ENCODE measurements at places on chromosomes 4 and X.
A peak's percentile ranks its signal among the peaks of the same experiment; 100 is the strongest.

GRCh38 chrX:18946157-18946556 lies 37.8 kb downstream of the PHKA2 start:
- DNase-seq, result no peak

DNA sequence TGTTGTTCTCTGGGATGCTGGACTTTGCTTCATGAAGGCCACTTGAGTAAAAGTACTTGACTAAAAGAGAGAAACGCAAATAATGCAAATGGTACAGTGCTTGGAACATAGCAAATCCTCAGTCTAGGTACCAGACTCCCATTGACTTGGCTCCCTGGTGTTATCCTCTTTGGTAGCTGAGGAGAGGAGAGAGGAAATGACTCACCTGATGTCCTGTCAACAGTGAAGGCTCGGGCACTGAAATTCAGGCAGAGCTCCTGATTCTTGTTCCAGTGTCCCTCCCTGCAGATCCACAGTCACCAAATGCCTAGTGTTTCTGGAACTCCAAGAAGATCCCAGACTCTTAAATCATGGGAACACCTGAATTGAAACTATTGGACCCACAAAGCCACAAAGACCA lies 22.5 kb upstream of the TCEAL4 start:
- DNase-seq, result no peak

- peak; percentile 75 for DNase-seq
Measured at GRCh38 chr4:48375651-48376304, 34.4 kb downstream of the SLAIN2 start.

DNA sequence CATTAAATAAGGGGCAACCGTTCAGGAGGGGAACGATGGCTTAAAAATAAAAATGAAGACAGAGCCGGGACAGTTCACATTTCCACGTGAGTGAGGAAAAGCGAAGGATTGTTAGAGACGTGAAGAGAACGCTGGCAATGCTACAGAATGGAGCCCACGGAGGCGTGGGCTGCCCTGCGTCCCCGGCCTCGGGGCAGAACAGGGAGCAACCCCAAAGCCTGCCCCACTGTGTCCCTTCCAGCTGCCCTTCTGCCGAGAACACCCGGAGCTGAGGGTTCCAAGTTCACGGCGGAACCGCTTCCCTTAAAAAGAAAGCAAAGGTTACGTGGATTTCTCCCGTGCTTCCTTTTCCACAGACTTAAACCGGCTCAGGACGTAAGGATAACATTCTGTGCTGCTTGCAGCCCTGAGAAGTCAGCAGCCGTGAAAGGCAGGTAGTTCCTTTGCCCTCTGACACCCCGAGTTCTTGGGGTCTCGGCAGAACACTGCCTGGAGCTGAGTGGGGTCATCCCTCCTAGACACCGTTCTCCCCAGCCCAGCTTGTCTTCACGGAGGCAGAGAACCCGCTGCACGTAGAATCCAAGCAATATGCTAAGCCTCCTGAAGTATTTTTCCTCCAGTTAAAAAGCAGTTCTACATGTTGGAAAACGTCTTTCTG lies 14.2 kb downstream of the DHRSX start:
- DNase-seq, result no peak

DNA sequence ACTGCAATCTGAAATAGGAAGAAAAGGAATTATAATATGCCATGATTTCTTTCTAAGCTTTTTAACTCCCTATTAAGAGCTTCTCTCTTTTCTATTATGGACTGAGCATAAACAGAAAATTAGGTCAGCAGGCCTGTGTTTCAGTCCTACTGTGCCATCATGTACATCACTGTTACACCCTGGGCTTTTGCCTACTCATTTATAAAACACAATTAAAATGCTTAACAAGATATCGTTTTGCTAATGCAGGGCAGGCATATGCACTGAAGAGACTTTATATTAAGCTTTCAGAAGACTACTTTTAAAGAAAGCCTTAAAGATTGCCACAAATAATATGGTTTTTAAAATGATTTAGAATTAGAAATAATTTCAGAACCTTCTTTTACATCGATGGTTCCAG lies 828 bp upstream of the BBS12 start:
- no peak for DNase-seq

- no peak for DNase-seq
Measured at GRCh38 chr4:2395038-2395437, 23.4 kb downstream of the ZFYVE28 start.

DNA sequence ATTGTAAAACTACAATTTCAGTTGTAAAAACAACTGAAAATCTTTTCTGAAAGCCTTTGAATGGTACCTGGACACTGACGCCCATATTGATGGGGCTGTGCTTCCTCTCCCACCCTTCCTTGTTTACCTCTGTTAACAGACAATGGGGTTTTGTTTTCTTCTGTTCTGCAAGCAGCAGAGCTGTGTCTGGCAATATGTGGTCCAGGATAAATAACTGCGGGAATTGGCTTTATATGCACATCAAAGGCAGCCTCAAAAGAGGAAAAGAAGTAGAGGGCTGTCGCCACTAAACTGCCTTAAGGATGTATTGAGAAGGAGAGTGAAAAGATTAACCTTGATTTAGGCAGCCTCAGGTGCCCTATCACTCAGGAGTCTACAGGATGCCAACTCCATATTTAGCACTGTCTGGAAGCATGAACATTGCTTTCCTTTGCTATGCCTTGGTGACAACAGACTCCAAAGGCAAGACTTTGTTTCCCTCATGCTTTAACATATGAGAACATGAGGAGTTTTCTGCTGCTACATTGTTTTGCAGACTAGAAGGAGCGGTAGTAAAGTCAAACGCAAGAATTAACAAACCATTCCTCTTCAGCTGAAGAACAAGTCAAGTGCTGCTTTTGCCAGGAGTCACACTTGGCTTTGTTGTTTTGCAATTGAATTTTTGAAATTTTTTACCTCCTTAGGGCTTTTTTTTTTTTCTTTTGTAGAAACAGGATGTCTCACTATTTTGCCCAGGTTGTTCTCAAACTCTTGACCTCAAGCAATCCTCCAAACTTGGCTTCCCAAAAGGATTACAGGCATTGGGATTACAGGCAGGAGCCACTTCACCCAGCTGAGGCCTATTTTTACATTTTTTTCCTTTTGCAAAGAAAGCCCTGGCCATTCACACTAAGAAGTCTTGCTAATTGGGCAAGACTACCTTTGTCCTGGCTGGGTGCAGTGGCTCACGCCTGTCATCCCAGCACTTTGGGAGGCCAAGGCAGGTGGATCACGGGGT lies 3.0 kb downstream of the IL21 start:
- no peak for DNase-seq

DNA sequence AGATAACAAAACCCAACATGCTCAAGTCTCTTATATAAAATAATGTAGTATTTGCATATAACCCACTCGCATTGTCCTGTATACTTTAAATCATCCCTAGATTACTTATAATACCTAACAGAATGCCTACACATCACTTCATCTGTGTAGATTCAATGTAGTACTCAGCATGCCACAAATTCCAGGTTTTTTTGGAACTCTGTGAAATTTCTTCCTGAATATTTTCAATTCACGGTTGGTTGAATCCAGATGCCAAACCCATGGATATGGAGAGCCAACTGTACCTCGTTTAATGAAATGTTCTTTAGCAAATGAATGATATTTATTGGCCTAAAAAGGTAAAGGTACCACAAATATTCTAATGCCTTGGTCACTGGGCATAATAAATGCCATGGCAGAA lies 24.8 kb downstream of the CCNI start:
- DNase-seq, result no peak

- no peak for DNase-seq
Measured at GRCh38 chr4:28421221-28421620, 1560.6 kb downstream of the STIM2 start.

DNA sequence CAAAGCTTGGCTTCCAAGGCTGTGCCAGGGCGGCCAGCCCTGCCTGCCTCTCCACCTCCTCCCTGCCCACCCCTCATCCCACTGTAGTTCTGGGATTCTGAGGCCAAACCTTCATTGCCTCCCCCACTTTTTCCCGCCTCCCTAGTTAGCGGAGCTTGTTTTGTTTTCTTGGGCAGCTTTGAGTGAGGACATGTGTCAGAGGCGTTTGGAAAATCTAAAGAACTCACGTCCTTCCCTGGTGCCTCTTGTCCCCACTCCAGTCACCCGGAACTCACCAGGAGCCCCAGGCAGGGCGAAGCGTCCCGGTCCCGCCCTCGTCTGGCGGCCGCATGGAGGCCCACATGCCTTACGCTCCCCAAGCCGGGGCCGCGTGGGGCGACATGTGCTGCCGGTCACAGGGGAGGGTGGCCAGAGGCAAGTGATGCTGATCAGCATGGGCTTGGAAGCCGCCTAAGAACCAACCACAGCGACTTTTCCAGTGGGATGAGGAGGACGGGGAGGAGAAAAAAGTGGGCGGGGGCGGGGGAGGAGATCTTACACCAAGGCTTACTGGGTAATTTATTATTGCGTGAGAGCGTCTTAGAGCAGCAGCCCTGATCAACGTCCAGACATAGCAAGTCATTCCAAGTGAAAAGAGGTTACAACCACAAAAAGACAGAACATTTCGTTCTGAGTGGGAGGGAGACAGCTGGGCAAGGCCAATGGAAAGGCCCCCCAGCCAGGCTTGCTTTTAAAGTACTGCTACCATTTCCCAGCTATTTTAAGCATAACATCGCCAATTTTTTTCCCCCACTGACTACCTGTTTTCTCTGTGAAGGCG lies 48.5 kb downstream of the PRPS1 start:
- DNase-seq, result no peak

DNA sequence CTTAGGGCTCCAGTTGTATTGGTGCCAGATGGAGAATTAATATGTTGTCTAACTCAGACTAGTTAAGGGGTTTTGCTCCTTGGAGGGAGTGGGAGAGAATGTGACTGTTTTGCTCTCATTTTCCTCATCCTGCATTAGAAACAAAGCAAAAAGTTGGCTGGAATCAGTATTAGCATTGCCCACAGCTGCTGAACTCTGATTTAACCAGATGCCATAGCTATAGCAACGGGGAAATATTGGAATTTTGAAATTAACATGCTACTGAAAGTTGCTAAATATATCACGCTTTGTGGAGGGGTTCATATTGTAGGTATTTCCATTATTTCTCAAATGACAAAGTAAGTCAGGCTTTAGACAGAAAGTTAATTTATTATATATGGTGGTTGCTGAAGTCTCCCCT lies 66.7 kb upstream of the EOLA2 start:
- DNase-seq, result no peak

GRCh38 chrX:27823812-27824211 lies 16.0 kb downstream of the MAGEB10 start:
- DNase-seq, result no peak

- peak; percentile 6 for DNase-seq
Measured at GRCh38 chr4:68271851-68272357, 26.4 kb upstream of the TMPRSS11B start.

- DNase-seq, result no peak
Measured at GRCh38 chr4:20839957-20840356, 139.7 kb downstream of the PACRGL start.

DNA sequence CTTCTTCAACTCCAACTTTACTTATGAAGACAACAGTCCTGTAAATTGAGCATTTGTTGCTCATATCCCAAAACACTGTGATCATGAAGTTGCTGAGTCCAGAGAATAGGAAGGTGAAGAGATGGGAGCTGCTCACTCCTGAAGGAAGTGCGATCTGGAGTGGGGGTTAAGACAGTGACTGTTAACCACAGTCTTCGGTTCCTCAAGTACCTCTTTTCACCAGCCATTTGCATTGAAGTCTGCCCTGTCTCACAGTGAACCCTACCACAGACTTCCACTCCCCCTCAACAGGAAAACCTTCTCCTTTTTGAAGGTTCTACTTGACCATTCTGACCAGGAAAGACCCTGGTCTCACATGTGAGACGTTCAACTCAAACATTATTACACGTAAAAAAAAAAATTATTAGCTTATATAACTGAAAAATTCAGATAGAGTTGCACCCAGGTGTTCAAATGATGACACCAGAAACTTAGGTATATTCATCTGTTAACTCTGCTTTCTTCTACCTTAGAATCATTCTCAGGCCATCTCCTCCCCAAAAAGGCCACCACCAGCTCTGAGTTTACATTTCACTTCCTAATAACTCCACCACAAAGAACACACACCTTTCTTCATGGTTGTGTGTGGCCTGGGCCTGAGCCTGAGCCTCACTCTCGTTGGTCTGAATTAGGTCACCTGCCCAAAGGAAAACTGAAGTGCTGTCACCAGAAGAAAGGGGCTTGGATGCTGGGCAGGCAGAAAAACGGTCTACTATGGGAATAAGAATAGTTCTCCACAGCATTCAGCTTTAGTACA lies 199.2 kb downstream of the DCTD start:
- no peak for DNase-seq

GRCh38 chr4:970046-970745 lies 3.2 kb downstream of the DGKQ start:
- no peak for DNase-seq

- no peak for DNase-seq
Measured at GRCh38 chr4:116531026-116531425, 554.4 kb downstream of the TRAM1L1 start.

- no peak for DNase-seq
Measured at GRCh38 chrX:13059637-13060499, 15.4 kb upstream of the FAM9C start.

DNA sequence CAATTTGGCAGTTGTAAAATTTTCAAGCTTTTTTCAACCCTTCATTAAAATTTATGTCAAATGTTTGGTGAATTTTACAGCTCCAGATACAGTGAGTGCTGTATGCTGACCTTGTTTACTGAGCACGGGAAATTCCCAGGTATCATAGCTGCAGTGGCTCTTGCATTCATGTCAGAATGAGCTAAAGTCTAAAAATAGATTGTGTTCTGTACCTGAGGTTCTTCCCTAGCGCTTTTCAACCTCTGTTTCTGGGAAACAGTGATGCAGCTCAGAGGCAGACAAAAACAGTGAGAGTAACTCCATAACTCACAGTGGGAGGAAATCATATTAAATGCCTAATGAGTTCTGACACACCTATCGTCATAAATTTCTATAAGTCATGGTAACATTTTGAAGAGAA lies 393.8 kb upstream of the GNPDA2 start:
- no peak for DNase-seq

GRCh38 chrX:12021698-12022097 lies 116.6 kb upstream of the FRMPD4 start:
- no peak for DNase-seq

GRCh38 chrX:19748896-19749680 lies 138.3 kb downstream of the SH3KBP1 start:
- no peak for DNase-seq

GRCh38 chr4:137909529-137910309 lies 332.4 kb downstream of the SLC7A11 start:
- DNase-seq, result peak; percentile 3

DNA sequence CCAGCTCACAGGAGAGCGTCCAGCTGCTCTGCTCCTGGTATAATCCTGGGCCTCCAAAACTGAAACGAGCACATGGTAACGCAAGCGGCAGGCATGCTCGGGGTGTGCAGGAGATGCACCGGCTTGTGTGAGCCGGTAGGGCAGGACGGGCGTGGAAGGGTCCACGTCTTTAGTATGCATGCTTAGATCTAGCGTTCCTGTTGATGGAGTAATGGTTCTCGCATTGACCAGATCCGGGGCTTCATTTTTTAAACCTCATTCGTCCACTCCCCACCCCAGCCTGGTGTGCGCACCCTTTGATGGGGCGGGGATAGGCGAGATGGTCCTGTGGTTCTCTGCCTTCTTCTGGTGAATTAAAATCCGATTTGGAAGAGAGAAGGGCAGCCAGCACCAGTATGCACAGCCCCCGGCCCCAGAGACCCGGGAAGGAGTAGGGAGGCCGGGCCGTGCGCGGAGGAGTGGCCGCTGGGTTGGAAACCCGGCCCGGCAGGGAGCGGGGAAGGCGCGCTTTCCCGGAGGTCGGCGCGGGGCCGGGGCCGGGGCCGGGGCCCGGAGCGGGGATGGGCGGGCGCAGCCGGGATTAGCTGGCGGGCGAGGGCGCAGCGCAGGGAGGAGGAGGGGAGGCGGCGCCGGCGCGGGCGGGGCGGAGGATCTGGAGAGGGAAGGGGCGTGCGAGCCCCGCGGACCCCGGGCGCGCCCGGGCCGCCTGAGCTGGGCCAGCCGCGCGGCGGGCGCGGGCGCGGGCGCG lies 39.9 kb downstream of the FAM149A start:
- DNase-seq, result no peak
